ENCODE measurements at places on chromosomes 13 and 19.

DNA sequence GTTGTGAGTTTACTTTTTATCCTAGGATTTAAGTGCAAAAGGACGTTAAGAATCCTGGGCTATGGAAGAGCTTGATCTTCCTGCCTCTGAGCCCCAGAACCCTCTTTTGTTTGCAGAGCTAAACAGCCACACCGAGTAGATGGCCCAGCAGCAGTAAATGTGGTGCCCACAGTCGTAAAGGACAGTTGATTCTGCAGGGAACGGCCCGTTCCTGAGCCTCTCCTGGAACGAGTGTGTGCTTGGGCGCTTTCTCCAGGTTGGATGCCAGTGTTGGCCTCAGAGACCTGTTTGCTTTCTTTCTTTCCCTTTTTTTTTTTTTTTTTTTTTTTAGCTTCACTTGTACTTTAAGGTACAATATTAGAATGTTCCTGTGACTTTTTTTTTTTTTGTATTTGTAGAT is 41.7 kb downstream of the SPATA13 start:
- DNase-seq, result no peak

- DNase-seq, result no peak
Measured at GRCh38 chr13:39893808-39894207, 238.3 kb downstream of the COG6 start.

DNA sequence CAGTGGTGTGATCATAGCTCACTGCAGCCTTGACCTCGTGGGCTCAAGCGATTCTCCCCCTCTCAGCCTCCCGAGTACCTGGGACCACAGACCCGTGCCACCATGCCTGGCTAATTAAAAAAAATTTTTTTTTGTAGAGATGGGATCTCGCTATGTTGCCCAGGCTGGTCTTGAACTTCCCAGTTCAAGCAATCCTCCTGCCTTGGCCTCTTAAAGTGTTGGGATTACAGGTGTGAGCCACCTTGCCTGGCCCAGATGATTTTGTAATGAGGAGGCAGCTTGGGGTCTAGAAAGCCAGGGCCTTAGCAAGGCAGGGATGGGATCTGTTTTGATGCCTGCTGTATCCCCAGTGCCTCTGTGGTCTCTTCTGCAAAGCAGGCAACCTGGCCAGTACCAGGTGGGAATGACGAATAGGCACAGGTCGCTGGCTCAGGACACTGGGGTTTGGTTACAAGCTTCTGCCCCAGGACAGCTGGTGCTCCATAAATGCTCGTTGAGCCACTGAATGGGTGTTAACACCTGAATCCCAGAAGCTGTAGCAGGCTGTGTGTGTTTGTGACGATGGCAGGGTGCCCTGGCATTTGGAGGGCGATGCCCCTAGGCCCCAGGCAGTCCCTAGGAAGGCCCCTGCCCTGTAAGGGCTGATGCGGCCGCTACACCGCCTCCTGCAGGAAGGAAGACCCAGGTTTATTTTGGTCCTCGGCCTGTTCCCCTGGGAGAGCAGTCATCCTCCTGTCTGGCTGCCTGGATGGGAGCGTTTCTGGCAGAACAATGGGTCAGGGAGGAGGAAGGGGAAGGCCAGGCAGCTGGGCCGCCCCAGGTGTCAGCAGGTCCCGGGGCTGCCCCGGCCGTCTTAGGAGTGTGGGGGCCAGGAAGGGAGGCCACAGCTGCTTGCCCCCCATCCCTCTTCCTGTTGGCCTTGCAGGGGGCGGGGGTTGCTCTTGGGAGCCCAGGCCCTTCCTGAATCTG is 8.6 kb downstream of the TNFAIP8L1 start:
- DNase-seq, result no peak

GRCh38 chr19:35978832-35979365 is 16.1 kb upstream of the SDHAF1 start:
- no peak for DNase-seq

- DNase-seq, result no peak
Measured at GRCh38 chr19:40702337-40703012, 12.0 kb upstream of the NUMBL start.

- DNase-seq, result no peak
Measured at GRCh38 chr13:66972659-66973058, 257.5 kb downstream of the PCDH9 start.

DNA sequence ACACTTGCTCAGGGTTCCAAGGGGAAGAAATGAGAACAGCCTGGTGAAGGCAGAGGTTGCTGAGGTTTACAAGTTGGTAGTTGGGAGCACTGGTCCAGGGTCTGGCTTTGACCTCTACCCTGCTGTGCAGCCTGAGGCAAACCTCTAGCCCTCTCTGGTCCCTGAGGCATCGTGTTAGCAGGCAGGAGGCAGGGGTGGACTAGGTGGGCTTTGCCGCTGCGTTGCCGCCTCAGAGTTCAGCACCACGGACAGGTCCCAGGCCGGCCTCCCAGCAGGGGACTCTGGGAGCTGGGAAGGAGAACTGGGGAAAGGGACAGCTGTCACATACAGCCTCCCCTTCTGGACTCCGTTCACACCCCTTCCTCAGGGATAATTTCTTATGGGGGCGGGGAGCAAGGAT is 3.1 kb downstream of the NCAN start:
- no peak for DNase-seq

DNA sequence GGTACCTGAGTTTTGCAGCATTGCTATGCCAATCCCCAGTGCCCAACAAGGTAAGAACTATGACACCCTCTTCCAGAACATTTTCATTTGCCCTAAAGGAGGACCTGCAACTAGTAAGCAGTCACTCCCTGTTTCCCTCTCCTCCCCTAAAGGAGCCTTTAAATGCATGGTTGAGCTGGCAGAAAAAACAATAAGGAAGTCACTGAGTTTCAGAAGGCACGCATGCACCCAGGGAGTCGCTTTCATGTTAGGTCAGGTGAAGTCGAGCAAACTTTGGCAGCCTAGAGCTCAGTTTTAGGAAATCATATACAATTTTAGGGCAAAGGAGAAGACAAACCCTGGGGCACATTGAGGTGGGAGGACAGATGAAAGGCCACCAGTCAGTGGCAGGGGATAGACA is 11.8 kb downstream of the NLRP11 start:
- DNase-seq, result no peak

DNA sequence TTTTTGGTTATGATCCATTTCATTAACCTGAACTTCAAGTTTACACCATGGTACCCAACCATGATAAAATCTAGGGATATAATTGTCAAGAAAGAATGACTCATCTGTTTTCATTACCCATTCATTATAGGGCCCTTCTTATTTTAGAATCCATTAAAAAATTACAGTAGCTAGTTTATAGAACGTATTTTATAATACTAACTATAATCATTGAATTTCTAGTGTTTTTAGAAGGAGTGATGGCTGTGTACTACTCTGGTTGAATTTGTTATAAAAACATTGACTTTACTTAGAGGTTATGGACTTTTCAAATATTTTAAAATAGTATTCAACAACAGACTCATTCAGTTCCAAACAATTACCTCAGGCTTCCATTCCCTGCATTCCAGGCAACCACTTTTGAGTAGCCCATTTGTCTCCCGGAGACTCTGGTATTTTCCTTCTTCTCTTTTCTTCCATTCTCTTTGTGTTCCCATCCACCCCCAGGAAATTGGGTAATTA is 71.9 kb upstream of the KLF12 start:
- no peak for DNase-seq

GRCh38 chr13:94860981-94861407 is 148.6 kb upstream of the SOX21 start:
- no peak for DNase-seq

DNA sequence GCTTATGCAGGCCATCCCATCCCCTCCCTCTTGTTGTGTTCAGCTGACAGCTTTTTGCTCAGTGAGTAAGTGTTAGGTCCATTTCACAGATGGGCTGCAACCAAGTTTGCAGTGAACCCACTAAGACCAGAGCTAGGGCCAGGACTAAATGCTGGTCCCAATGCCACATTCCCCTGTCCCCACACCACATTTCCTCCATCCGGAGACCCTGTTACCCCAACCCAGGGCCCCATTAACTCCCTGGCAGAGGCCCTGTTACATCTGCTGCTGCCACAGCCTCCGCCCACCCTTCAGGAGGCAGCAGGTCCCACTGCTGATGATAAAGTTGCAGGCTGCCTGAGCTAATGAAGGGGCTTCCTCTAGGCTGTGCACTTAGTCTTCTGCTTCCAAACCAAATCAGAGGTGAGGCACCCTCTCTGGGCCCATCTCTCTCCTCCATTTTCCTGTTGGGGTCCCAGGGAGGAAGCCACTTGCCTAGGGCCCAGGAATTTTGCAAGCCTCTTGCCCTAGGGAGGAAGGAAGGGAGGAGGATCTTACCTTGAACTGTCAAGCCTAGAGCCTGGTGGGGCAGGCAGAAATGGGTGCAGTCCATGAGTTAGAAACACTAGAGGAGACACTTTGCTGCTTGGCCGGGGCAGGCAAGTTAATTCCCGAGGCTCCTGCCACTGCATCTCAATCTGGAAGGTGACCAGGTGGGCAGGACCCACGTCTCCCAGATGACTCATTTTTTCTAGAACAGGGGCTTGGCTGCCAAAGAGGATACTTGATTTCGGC is 3.4 kb upstream of the USF2 start:
- no peak for DNase-seq

DNA sequence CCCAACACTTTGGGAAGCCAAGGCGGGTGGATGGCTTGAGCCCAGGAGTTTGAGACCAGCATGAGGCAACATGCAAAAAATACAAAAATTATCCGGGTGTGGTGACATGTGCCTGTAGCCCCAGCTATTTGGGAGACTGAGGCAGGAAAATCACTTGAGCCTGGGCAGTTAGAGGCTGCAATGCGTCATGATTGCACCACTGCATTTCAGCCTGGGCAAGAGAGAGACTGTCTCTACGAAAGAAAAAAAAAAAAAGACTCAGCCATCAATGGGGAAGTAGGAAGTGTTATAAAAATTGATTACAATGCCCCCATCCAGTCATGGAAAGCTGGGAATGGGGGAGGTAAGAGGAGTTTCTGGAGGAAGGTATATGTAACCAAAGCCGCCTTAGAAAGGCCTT is 5.4 kb downstream of the TYK2 start:
- no peak for DNase-seq

- no peak for DNase-seq
Measured at GRCh38 chr13:46278474-46278873, 66.7 kb downstream of the LRRC63 start.

- DNase-seq, result no peak
Measured at GRCh38 chr13:25776722-25777121, 275.1 kb downstream of the SHISA2 start.

DNA sequence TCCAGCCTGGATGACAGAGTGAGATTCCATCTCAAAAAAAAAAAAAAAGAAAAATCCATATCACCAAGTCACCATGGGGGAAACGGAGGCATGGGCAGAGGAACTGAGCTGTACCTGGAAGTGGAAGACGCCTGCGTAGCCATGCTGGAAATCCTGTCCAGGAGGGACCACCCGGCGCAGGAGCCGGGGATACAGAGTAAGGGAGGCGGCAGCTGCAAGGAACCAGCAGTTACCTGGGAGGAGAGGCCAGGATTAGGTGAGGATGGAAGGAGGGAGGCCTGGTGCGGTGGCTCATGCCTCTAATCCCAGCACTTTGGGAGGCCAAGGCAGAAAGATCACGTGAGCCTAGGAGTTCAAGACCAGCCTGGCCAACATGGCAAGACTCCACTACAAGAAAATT is 2.0 kb downstream of the CAPN12 start:
- DNase-seq, result peak; percentile 6

DNA sequence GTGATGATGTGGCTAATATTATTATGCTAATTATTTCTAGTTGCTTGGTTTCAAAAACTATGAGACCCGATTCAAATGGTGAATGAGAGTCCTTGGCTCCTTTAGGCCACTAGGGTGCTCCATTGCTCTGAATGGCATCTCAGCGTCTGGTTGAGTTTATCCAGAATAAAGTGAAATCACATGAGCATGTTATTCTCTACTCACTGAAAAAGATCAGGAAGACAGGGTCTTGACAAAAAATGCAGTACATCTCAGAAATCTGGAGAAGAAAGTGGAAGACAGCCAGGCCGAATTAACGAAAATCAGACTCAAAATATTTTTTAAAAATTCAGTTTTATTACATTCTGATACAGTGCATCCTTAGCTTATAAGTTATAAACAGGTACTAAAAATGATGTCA is 516.2 kb downstream of the MYO16 start:
- peak; percentile 45 for DNase-seq

- no peak for DNase-seq
Measured at GRCh38 chr19:41936416-41936850, 8.2 kb upstream of the ERFL start.

DNA sequence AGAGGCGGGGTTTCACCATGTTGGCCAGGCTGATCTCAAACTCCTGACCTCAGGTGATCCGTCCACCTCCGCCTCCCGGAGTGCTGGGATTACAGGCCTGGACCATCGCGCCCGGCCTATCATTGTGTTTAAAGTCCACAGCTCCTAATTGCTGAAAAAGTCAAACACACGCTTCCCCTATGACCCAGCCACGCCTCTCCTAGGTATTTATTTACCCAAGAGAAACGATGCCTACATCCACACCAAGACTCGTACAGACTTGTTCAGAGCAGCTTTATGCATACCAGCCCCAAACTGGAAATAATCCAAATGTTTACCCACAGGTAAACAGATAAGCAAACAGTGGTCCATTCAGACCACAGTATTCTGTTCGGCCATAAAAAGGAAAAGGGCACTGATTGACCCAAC is 15.1 kb downstream of the ZNRF4 start:
- DNase-seq, result no peak

DNA sequence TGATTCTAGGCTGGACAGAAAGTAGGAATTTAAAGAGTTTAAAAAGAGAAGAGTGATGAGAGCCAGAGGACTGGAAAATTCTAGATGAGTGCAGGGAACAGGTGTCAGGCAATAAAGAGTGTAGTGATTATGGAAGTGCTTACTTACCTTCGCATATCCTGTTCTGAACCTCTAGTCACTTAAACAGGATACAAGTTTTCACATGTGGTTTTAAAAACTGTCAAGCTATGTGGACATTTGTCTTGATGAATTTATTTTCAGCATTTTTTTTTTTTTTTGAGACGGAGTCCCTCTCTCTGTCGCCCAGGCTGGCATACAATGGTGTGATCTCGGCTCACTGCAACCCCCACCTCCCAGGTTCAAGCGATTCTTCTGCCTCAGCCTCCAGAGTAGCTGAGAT is 34.3 kb upstream of the IL17D start:
- no peak for DNase-seq

DNA sequence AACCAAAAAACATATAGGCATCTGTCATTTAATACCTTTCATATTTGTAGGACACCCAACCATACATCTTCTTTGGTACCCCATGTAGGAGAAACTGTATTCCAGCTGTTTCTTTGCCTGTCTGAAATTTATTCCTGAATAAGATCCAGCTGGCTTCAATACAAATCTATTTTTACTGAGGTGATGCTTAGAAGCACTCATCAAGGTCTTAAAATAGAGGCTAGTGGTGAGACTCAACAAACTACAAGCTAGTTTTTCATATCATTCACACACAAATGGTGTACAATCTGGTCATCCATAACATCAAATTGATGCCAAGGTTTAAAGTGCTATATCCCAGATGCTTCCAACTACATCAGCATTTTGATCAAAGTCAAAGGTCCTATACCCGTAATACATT is 1071.3 kb upstream of the MIR17HG start:
- DNase-seq, result no peak

All from GM12891 (cell line).